Femur (tissue), 1 donor: ENCODE measurements at places on chromosomes 11 and 22.

GRCh38 chr11:108873941-108874340, 209.1 kb downstream of the DDX10 start:
- no peak for DNase-seq

GRCh38 chr11:61976420-61976800, 9.0 kb upstream of the FTH1 start:
- no peak for DNase-seq

DNA sequence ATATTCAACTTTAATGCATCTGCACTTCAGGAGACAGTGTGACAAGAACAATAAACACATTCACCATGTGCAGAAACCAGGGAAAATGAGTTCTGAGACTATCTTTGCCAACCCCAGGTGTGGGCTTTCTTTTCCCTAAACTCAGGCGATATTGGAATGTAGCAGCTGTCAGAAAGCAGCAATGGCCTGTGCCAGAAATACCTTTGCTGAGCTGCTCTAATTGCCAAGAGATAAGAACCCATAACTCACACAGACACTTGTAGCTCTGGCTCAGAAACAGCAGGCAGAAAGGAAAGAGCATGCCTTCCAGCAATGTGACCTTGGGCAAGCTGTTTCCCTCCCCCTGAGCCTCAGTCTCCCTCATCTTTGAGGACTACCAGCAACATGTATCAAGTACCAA, 77.6 kb downstream of the PLEKHA7 start:
- no peak for DNase-seq

DNA sequence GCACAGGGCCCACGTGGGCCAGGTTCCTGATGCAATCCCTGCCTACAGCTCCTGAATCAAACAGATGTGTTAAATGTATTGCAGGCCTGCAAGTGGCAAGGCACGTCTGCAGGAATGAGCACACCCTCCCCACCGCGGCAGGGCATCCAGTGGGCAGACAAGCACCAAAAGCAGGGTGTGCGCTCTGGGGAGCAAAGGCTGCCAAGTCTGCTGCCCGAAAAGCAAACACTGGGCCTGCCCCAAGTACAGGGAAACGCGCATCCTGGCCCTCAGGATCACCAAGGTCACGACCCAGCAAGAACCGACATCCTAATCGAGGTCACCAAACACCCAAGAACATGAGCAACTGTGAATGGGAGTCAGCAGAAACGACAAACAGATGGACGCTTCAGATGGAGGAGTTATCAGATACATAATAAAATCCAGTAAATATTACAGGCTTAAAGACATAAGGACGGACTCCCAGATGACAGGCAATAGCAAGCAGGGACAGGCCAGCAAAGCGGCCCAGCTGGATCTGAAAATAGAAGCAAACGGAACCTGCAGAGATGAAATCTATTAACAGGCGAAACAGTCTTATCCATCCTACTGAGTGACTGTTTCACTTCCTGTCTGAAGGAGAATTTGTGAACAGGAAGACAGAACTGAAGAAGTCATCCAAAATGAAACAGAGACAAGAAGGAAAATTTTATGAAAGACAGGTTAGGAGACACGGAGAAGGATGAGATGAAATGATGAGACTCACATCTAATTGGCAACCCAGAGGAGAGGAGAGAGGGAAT, 26.7 kb downstream of the CARS1 start:
- no peak for DNase-seq

DNA sequence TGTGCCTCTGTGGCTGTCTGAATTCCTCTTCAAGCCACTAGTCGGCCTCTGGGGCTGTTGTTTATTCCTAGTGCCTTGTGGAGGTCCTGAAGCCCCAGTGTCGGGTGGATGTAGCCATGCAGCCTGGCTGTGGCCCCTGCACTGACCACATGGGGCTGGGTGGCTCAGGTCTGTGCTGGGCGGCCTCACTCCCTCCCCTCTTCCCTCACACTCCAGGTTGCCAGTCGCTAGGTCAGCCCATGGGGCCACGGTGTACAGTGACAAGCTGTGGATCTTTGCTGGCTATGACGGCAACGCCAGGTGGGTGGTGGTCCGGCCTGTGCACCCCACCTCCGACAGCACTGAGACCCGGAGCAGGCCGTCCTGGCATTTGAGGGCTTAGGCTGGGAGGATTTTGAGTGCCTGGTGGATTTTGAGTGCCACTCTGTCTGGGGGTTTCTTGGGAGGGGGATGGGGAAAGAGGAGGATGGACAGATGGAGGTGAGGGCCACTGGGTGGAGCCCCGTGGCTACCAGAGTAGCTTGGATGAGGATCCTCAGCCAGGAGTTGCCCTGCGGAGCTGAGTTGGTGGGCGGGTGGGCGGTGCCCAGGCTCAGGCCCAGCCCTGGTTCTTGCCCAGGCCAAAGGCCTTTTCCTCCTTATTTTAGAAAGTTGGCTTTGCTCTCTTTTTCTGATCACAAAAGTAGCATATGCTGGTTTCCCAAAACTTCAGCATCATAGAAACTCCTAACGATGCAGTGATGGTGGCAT, 6.7 kb downstream of the LZTR1 start:
- DNase-seq, result no peak

DNA sequence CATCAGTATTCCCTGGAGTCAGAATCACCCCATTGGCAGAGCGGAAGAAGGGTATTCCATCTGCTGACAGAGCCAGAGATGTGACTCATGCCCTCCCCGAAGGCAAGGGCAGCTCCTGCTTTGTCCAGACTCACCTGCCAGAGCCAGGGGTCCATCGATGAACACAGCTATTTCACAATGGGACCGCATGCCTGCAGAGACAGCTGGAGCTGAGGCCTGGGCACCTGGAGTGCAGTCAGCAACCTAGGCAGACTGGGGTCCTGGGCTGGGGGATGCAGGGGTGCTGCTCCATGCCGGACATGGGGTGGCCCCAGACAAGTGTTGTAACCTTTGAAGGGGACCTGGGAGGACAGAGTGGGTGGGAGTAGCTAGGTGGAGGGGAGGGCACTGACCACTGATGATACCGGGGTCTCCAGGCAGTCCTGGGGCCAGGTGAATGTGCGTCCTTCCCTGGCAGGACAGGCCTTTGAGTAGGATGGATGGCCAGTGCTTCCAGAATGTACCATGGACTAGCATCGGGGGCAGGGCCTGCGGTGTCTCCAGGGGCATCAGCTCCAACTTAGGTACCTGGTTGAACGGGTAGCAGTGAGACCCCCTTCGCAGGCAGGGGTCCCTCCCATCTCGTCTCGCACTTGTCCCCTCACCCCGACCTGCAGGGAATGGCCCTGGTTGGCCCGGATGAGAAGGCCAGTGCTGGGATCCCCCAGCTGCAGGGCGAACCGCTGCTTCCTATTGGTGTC, 1.7 kb downstream of the TRPT1 start:
- no peak for DNase-seq

- peak; percentile 39 for DNase-seq
Observed at GRCh38 chr11:65501472-65502273, 2.8 kb downstream of the MALAT1 start.

DNA sequence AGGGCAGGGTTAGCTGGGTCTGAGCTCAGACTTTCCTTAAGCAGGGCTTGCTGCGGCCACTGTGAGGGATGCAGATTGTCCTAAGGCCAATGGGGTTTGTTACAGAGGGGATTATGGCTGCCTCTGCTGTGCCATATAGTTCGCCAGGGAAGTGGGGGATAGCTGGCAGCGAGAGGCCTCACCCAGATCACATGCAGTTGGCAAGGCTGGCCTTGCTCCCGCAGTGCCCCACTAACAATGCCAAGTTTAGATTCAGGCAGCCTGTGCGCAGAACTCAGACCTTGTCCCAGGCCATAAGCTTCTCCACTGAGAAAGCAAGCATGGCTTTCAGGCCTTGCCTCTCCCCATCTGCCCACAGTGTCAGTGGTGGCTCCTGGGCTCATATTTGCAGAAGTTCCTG, 4.7 kb upstream of the APOL2 start:
- DNase-seq, result no peak

DNA sequence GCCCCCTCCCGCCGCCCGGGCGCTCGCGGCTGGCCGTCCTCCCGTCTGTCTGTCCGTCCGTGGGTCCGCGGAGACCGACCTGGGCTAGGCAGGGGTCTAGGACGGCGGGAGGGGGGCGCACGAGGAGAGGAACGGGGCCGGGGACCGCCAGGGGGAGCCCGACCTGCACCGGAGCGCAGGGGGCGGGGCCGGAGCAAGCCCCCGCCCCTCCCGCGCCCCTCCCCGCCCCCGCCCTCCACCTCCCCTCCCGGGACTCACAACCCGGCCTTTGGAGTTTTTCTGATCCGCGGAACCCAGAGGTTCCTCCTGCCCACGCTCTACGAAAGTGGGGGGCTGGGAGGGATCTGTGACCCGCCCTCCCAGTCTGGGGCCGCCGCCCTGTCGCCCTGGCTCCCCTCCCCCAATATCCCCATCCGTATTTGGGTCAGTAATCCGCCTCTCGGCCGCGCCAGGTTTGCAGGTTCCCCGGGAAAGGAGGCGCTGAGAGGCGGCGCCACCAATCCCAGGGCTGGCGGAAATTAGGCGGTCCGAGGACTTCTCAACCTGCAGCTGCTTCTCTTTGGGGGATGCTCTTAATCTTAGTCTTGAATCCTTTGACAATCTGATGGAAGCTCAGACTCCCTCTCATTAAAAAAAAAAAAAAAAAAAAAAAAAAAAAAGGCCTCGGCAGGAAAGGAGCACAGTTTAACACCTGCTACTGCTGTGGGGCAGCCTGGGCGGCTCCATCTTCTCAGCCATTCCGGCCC, 925 bp upstream of the KCNJ11 start:
- peak; percentile 74 for DNase-seq

- DNase-seq, result no peak
Observed at GRCh38 chr11:13917904-13918303, 44.6 kb upstream of the SPON1 start.

GRCh38 chr11:70916351-70916750, 336.0 kb downstream of the SHANK2 start:
- DNase-seq, result no peak

GRCh38 chr22:42873356-42873755, 16.3 kb upstream of the ARFGAP3 start:
- no peak for DNase-seq

DNA sequence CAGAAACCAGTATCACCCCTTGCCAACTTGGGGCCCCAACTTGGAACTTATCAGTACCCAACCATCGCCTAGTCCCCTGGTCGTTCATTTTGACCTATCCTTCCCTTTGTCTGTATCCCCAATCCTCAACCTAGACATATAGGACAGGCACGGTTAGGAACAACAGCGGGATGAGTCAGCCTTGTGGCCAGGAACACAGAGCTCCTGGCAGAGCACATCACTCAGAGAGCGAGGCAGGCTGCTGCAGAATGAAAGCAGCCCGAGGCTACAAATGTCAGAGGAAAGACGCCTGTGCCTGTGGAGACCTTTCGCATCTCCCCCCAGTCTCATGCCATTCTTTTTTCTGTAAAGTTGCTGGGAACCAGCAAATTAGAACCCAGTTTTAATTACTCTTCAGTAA, 14.6 kb downstream of the DKK3 start:
- no peak for DNase-seq

GRCh38 chr22:29450222-29450621, 11.8 kb downstream of the RFPL1 start:
- DNase-seq, result no peak

- DNase-seq, result peak; percentile 40
Observed at GRCh38 chr11:72349616-72350218, 84.6 kb downstream of the CLPB start.

DNA sequence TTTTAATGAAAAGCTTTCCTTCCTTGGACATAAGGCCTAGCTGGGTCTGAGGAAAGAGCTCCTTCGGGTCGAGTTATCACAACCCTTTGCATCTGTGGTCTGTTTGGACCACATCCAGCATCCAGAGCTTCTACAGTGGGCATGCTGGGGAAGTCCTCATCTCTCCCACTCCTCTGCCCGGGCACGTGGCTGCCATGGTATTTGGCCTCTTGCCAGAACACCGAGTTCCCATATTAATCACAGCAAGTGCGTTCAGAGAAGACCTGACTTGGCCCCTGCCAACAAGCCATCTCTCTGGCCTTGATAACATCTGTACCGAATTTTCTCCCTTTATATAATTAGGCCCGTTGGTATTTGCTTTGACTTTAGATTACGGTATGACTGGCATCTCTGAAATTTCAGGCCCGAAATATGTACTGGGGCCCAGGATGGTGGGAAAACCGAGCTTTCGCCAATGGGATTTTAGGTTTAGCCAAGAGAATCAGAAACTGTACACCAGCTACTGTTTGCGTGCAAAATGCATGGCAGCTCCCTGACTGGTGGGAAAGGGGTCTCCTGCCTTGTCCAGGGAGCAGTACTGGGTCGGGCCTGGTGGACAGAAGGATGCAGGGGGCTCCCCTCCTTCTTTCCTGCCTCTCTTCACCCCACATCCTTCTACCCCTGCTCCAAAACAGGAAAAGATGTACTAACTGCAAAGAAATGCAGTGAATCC, 90.0 kb downstream of the MICAL2 start:
- peak; percentile 74 for DNase-seq

GRCh38 chr11:39817241-39817640, 1642.2 kb downstream of the LRRC4C start:
- DNase-seq, result no peak

- DNase-seq, result peak; percentile 31
Observed at GRCh38 chr11:17063171-17064002, 14.1 kb downstream of the RPS13 start.

DNA sequence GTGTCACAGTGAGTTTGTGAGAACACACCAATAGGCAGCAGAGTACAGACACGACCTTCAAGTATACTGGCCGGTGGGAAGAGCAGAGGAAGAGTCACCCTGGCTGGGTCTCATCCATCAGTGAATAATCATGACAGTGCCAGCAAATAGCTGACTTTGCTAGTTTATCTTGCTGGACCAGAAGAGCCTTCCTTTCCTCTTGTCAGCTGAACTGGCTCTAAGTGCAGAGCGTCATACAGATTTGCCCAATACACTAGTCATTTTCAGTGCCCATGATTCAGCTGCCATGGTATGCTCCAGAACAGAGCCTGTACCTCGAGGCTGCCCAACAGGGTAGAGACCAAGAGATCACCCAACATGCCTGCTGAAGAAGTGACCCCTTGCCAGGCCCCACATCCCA, 82.9 kb upstream of the TBCEL start:
- DNase-seq, result no peak

GRCh38 chr11:122048401-122048800, 67.6 kb downstream of the BLID start:
- no peak for DNase-seq

GRCh38 chr11:109554951-109555350, 133.0 kb downstream of the C11orf87 start:
- DNase-seq, result no peak

DNA sequence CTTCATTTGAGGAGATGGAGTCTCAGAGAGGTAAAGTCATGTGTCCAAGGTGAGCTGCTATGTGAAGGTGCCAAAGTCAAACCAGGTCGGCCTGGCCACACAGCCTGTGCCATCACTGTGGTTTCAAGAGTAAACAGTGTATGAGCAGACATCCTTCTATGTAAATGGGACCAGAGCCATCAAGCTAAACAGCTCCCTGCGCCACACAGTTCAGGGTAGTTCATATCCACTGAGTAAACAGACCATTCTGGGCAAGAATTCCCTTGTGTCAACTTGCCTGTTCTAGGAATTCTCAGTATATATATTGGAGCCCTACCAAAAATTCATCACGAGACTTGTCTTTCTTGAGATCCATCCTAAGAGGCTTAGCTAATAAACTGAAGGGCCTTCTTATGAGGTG, 77.5 kb downstream of the AMOTL1 start:
- peak; percentile 40 for DNase-seq
